ENCODE measurements at places on chromosomes 5 and 9. TPM values are rescaled to one million over a fixed set of nuclear protein-coding genes. Genes with fewer than 3 reads are reported as not detected.

The OR1Q1 gene
- not detected for total RNA-seq

The NHP2 gene
- 733 TPM for total RNA-seq

The MLANA gene
- not detected for total RNA-seq

The NR5A1 gene
- not detected for total RNA-seq

The N4BP3 gene
- 0.34 TPM for total RNA-seq

The PCDHGC5 gene
- 0.30 TPM for total RNA-seq

The LCN15 gene
- total RNA-seq, result not detected

The ADGRD2 gene
- total RNA-seq, result not detected

The MORN5 gene
- not detected for total RNA-seq

The PCDHB15 gene
- total RNA-seq, result 0.17 TPM

The CDC20B gene
- total RNA-seq, result not detected

The AK1 gene
- 87.0 TPM for total RNA-seq
